ENCODE measurements at places on chromosomes 11 and 22.

DNA sequence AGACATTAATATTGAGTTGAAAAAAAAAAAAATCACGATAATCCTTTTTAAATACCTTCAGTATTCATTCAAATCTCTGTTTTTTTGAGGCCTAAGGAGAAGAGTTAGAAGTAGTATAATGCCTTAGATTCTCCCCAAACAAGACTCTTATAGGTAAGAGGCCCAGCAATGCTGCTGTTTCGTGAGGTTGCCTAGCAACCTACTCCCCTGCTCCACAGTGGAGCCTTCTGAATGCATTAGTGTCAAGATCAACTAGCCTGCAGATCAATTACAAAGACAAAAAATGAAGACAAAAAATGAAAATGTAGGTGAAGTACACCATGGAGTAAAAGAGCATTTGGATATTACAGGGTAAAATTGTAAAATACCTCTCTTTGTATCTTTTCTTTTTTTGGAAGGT is 229.8 kb upstream of the LUZP2 start:
- no peak for DNase-seq

DNA sequence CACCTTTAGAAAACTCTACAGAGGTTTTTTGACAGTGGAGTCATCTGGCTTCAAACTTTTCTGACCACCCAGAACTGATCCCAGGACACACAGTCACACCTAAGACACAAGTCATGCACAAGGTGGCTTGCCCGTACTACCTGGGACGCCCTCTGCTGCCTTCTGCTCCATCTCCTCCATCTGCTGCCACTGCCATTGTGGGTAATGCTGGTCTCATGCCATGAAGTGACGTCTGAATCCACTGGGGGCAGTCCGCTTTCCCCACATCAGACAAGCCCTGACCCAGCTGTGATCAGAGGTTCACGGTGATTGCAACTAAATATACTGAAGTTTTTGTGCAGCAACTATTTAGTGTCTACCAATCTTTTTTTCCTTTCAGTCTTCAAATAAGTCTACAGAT is 5.4 kb upstream of the NDUFS8 start:
- no peak for DNase-seq

DNA sequence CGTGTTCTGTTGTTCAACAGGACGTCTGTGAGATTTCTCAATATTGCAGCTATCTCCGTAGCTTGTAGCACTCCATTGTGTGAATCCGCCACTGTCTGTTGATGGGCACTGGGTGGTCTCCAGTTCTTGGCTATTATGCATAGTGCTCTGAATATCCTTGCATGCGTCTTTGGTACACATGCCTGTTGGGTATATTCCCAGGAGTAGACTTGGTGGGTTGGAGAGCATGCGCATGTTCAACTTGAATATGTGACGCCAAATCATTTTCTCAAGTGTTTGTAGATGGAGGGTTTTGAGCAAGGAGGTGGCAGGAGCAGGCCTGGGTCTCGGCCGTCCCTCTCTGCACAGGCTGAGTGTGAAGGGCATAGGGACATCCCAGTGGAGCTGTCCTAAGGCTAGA is 24.8 kb upstream of the TSKU start:
- no peak for DNase-seq

GRCh38 chr22:32745251-32745995 is 56.1 kb upstream of the TIMP3 start:
- DNase-seq, result no peak

DNA sequence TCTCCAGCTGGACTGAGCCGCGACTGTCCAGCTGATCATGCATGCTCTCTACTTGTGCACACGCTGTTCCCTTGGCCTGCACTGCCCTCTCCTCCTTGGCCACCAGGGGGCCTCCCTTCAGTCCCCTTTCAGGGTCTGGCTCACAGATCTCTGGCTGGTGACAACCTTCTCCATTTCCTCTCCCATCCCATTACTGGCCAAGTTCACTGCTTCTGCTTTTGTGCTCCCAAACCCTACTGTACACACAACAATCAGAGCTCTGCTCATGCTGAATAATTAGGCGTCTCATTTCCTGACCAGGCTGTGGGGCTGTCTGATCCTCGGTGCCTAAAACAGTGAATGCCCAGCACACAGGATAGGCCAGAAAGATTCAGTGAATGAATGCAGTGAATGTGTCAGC is 224.0 kb upstream of the NARS2 start:
- peak; percentile 38 for DNase-seq

DNA sequence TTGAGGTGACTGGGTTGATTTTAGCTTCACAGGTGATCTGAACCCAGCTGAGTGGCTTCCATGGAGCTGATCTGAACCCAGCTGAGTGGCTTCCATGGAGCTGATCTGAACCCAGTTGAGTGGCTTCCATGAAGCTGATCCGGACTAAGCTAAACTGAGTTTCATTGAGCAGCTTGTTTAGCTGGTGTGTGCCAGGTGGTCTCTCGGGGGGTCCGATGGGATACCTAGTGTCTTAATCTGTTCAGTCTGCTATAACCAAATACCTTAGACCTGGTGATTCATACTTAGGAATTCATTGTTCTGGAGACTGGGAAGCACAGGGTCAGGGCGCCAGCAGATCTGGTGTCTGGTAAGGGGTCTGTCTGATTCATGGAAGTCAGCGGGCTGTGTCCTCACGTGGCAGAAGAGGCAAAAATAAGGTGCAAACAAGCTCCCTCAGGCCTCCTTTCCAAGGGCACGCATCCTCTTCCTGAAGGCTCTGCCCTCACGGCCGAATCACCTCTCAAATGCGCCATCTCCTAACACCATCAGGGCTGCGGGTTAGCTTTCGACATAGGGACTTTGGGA is 52.5 kb upstream of the KCNQ1OT1 start:
- no peak for DNase-seq

- DNase-seq, result no peak
Measured at GRCh38 chr11:69479591-69480271, 1.7 kb upstream of the LINC01488 start.

GRCh38 chr11:113119074-113119473 is 157.9 kb downstream of the NCAM1 start:
- no peak for DNase-seq

DNA sequence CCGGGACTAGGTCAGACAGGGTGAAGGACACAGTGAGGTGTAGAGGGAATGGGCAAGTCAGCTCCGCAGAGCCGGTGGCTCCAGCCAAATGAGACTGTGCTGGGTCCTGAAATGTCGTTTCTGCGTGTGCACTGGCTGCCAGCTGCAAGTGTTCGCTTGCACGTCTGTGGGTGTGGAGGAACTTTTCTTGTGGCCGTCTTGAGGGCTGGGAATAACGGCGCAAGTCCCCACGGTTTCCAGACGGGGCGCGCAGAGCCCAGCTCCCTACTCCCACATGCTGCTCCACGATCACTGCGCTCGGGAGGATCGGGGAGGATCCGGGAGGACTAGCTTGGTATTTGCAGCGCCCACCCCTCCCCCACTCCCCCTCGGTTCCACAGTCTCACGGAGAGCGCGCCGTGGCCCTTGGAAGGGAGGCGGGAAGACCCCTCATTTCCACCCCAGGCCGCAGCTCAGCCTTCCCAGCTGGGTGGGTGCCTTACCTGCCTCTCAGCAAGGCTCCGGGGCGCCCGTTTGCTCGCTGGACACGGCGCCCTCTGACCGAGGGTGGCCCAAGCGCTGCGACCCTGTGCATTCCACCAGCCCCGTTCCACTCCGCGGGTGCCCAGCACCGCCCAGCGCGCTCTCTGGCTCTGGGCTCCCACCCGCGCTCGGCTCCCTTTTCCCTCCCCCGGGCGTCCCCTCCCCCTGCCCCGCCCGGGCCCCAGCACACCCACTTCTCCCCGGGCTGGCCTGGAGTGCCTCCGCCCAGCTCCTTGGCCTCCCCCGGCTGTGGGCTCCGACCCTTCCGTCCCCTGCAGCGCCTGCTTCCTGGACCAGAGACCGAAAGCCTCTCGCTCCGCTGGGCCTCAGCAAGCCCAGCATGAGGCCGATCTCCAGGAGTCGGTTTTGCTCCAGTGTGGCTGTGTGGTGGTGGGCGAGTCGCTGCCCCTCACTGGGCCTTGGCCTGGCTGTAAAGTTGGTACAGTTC is at the start of gene KCNE3:
Gene KCNE3 (minus strand): TSS at position 634 of the 970 bp plus-strand sequence. CDS start 9,986 bp downstream, outside the sequence.
- no peak for DNase-seq

- DNase-seq, result no peak
Measured at GRCh38 chr11:43969543-43969942, 27.1 kb downstream of the C11orf96 start.

All from anterior cingulate cortex (tissue), 58 donors.